ENCODE measurements at places on chromosomes 4 and X. TPM values are rescaled to one million over a fixed set of nuclear protein-coding genes. Genes with fewer than 3 reads are reported as not detected.

The SULT1B1 gene
- 0.39 TPM for polyA plus RNA-seq

DNA sequence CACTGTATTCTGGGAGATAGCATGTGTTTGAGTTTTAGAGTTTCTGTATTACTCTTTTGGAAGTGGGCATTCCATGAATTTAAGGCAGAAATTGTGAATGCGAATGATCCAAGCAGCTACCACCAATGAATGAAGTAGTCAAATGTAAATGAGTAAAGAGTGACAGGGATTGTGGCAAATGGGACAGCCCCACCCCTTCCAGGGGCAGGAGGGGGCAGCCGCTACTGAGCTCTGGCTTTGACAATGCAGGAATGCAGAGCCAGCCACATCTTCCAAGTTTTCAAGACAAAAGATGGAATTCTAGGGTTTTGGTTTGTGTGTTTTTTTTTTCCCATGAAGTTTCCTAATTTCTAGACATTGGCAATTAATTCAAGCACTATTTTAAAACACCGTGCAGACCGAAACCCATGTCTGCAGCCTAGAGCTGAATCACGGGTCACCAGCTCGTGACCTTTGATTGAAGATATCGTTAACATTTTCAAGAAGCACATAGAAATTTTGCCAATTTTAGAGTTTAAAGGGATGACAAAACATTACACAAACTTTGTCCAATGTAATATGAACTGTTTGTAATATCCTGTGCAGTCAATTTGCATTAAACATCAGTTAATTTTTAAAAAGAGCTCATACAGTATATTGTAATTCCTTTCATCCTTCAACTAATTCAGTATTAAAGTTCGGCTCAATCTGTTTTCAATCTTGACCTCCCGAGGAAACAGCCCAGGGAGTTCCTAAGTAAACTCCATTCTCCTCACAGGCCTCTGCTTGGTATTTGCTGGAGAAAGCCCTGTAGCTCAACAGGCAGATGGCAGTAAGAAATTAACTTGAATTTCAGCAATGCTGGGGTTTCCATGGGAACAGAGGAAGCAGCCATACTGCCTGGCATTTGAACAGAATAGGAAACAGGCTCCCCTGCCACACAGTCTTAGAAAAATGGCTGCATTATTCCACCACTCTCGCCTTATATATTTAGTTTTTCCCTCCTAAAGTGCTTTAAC, 83.4 kb downstream of the UCHL1 start:
- DNase-seq: peak; percentile 91

GRCh38 chr4:151691639-151692442, 69.0 kb downstream of the GATB start:
- no peak for DNase-seq

GRCh38 chr4:38752941-38753806, 29.6 kb downstream of the TLR10 start:
- peak; percentile 96 for DNase-seq

- no peak for DNase-seq
Observed at GRCh38 chrX:45811326-45811725, 610.6 kb upstream of the DIPK2B start.

The ARHGAP36 gene
- polyA plus RNA-seq: not detected

The TASL gene
- polyA plus RNA-seq: 0.22 TPM

DNA sequence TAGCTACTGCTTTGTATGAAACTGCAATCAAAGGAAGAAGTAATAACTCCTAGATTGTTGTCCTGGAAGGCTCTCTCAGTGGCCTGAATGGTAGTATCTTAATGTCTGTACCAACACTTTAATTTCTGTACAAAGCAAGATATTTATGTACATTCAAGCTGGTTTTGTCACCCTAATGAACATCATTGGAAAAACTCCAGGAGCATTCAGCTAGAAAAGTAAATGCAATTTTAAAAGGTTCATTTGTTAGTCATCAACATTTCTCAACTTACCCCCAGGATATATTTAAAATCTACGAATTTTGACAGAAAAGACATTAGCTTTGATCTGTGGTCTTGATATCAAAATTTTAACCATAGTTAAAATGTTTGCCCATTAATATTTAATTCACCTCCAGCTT, 80.0 kb upstream of the FGF13 start:
- DNase-seq: no peak

- DNase-seq: no peak
Observed at GRCh38 chr4:116064331-116064730, 950.9 kb upstream of the NDST4 start.

DNA sequence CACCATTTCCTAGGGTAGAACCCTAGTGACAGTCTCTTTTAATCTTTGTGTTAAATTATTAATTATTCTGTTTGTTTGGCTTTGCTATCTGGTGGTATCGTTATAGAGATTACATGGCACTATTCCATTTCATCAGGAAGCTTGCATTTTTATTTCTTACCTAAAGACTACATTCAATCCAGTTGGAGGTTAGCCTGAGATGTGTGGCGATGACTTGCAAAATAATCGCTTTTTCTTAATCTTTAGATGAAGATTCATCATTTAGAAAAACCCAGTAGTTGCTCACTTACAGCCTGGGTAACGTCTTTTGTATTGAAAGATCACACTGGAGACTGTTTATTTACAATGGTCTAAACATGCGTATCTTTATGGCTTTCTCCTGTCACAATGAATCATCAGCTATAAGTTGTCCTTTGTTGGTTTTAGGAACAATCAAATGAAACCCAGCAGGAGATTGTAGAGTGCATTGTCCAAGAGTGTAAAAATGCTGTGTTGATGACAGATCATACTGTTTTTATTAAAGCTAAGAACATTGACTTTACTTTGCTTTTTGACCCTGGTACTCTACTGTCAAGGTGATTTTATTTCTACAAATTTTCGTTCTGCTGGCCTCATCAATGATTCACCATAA, 281.7 kb upstream of the PITX2 start:
- no peak for DNase-seq

DNA sequence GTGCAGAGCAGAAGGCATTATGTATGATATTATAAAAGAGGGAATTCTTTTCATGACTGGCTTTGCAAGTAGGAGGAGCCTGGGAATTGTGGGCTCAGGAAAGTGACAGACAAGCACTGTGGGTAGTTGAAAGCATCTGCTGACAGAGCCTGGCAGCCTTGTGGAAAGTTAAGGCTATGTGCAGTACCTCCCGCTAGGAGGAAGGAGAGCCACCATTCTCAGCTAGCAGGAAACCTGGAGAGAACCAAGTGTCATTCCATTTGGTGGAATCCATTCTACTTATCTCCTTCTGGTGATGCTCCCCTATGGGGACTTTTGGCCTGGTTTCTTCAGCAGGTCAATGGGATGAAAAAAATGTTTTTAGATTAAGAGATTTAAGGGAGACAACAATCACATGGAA, 81.8 kb downstream of the ASB9 start:
- no peak for DNase-seq

DNA sequence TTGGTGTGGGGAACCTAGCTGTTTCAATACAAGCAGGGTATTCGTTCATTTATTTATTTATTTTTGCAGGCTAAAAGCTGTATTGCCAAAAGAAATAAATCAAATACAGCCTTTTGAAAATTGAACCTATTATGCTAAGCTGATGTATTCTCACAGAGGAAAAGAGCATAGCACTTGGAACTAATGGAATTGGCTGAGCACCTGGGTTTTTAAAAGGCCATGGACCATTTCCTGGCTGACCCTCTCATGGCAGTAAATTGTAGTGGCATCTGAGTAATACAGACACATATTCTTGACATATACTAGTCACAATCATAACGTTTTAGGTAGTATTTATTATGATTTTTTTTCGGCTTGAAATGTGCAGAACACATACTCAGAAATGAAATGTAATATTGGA, 71.8 kb upstream of the ALG13 start:
- DNase-seq: no peak

- DNase-seq: no peak
Observed at GRCh38 chr4:179607003-179607402, 2164.8 kb upstream of the AGA start.

- no peak for DNase-seq
Observed at GRCh38 chr4:2320746-2321145, 58.8 kb upstream of the MXD4 start.

DNA sequence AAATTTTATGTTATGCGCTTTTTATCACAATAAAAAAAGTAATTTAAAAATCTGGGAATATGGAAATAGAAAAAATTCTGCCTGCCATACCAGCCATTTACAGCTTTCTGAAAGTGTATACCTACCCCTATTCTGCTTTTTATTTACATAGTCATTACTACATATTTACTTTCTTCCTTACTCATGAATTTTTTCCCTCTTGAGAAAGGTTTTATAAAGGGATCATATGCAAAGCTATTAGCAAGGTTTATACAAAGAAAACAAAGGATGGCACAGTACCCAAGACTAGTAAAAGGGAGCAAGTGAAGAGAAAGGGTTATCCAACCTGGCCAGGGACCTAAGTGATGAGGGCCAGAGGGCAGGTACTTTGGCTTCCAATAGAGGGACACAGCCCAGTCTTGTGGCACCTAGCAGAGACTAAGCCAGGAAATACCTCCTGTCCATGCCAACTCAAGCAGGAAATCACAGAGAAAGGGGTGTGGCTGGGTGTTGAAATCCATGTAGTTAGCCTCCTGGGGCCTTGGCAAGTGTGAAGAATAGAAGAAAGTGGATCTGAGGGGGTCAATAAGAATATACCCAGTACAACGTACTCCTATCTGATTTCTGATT, 207.3 kb upstream of the VEGFC start:
- no peak for DNase-seq

DNA sequence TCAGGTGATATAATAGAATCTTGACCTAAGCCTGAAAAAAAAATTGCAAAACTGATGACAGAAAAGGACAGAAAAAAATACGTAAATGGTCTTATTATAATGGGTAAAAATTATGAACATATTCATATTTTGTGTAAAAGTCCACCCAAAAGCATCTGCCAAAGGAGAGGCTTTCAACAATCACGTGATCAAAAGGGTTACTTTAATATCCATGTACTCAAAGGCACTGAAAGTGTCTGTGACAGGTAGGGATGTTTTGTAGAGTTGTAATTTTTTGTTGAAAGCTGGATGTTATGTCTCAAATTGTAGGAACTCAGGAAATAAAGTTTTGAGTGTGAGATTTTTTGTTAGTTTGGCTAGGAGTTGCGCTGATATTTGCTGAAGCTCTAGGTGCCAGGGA, 144.8 kb upstream of the GALNTL6 start:
- no peak for DNase-seq

- DNase-seq: no peak
Observed at GRCh38 chr4:135120195-135120594, 918.6 kb upstream of the PABPC4L start.

The MAGEA9B gene
- not detected for polyA plus RNA-seq

DNA sequence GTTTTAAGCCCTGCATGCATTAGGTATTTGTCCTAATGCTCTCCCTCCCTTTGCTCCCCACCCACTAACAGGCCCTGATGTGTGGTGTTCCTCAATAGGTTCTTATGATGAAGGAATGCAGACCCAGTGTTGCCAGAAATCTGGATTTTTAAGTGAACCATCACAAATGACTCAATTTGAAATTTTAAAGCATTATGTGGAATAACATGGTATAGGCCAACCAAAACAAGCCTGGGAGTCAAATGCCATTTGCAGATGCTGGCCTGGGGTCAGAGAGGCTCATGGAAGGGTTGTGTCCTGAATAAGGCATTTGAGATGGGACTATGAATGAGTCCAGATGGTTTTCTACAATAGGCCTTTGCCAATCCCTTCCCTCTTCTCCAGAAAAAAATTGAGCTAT, 179.6 kb downstream of the SHROOM3 start:
- no peak for DNase-seq

DNA sequence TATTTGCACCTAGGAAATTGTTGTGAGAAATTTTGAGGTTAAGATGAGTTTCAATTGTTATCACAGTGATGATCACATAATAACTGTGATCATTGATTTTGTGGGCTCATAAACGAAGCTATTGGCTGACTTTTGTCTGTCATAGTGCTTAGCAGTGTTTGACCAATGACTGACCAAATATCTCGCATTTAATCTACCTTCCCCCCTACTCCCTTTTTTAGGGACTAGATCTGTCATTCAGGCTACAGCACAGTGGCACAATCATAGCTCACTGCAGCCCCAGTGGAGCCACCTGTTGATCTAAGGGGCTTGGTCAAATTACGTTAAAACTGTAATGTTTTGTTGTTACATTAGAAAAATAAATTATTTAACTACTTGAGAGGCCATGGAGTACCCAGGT, 1.5 kb downstream of the FUNDC2 start:
- no peak for DNase-seq

- no peak for DNase-seq
Observed at GRCh38 chr4:79425586-79425985, 17.6 kb upstream of the GK2 start.

The BGN gene
- polyA plus RNA-seq: 288 TPM

DNA sequence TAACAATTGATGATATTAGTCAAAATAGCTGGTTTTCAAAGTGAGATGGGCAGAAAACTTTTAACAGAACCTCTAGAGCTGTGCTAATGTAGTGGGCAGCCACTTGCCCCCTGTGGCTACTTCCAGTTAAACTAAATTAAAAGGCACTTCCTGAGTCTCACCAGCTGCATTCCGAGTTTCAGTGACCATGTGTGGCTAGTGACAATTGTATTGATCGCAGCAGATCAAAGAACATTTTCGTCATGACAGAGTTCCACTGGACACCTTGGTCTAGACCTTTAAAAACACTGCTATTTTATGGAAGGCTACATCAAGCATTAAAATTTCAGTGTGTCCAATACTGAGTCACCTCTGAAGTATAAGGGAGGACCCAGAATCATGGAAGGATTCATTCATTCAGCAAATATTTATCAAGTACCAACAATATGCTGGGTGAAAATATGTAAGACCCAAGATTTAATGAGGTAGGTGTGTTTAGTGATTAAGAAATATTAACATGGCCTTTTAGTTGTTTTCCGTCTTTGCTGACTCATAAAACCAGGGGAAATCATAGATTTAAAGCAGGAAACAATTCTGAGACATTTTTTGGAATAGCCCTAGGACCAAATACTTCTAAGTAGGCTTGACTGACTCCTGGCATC, 5.1 kb upstream of the FAT1 start:
- no peak for DNase-seq

DNA sequence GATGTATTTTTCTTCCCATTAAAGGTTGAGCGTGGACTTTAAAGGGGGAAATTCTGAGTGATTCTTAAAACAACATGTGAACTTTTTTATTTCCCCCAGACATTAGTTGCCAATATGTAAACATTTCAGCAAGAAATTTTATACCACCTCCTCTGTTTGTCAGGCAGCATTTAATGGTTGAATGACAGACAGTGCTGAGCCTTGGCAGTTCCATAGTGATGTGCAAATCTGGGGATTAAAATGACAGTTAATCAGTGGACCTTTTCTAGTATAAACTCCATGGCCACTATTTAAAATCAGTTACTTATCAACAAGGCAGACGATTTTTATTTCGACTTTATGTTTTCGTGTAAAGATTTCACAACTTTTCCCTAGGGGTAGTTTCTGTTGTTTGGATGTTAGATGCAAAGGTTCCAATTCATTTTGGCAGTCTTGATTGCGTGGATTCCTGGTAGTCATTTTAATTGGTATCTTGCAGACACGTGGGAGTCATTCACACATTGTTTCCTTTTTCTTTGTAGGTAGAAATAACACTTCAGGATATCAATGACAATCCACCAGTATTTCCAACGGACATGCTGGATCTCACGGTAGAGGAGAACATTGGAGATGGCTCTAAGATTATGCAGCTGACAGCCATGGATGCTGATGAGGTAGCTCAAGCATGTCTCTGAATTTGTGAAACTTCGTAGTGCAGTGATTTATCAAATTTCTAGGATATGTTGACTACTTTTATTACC, 83.7 kb downstream of the FAT4 start:
- DNase-seq: no peak
